ENCODE measurements at places on chromosomes 11 and 22.

DNA sequence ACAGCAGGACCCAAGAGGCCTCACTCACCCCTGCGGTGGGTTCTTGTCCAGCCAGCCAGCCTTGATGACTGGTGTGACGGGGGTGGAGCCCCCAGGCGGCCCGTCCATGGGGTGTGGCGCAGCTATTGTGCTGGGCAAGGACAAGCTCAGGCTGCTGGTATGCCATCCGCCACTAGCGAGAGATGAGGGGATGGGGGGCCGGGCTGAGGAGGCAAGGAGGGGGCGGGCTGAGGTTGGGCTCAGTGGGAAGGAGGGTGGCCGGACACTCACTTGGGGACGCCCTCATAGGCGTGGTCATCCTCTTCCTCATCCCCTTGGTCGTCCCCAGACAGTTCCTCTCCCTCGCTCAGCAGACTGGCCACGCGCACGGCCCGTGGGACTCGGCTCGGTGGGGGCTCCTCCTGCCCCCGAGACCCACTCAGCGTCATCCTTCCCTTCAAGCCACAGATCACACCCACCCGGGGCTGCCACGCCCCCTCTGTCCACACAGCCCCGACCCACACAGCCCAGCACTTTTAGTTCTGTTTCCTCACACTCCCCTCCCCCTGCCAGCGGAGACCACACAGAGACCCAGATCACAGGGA lies 38.0 kb upstream of the PDE2A start:
- DNase-seq: no peak

DNA sequence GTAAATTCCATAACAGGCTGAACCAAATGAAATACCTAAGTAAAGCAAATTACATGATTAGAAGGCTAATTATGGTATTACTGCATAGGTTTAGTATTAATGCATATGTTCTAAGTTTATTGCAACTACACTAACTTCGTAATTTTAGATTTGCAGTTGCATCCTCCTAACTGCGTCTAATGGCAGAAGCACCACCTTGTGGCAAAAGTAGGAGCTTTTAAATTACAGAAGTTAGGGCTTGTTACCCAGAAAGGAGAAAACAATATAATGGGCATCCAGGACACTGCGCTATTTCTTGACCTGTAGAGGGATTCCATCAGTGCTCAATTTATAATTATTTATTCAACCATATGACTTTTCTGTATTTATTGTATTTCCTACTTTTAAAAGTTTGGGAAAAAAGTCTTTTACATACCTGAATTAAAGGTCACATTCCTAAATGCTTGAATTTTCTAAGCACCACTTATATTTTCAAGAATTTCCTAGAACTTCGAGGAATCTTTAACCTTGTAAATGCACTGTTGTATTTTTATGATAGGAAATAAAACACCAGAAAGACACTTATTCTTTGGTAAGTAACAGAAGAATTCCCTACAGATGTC lies 16.3 kb upstream of the GPR83 start:
- DNase-seq: no peak

GRCh38 chr22:39457198-39457555 lies 365 bp downstream of the MGAT3 start:
- no peak for DNase-seq

- DNase-seq: no peak
Measured at GRCh38 chr11:45385423-45385822, 99.3 kb upstream of the SYT13 start.

DNA sequence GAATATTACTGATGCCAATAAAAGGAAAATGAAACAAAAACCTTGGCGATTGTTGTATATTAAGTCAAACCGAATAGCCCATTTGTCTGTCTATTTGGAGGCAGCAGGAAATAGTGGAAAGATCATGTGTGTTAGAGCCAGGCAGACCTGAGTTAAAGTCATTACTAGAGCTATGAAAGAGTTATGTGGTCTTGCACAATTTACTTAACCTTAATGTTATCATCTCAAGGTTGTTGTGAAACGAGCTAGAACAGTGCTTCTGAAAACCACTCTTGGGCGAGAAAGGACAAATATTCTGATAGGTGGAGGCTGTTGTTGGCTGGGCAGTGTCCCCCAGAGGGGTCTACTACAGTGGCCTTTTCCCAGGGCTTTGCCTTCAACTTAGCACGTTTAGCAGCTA lies 60.0 kb upstream of the NUP160 start:
- DNase-seq: no peak

DNA sequence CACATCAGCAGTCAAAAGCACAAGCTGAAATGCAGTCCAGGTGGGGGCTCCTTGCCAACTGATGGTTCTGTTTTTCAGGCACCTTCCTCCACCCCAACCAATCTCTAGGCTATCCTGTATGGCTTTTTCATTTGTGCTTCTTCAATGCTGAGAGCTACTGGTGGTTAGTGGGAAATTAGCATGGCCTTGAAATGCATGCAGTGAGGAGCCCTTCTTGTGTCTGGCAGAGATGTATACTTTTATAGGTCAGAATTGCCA lies 167.4 kb downstream of the NAV2 start:
- no peak for DNase-seq

- DNase-seq: peak; percentile 57
Measured at GRCh38 chr22:50293441-50294318, 13.8 kb downstream of the PLXNB2 start.

GRCh38 chr11:113546757-113547507 lies 71.7 kb upstream of the DRD2 start:
- no peak for DNase-seq

- no peak for DNase-seq
Measured at GRCh38 chr22:47107431-47107830, 345.0 kb downstream of the TBC1D22A start.

DNA sequence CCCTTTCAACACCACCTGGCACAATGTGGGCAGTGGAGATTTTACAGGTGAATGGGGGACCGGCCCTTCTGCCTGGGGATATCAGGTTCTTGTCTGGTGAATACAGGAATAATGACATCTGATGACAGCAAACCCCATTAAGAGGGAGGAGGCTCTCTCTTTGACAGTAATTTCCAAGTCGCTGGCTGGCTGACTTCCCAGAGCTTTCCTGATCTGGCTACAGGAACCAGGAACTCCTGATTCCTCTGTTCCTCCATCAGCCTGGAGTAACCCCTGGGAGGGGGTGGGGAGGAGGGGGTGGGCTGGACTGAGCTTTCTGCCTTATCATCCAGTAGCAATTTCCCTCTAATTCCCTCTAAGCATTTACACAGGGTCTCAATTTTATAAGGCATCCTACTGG lies 3.7 kb upstream of the MIEF1 start:
- DNase-seq: no peak

- DNase-seq: peak; percentile 70
Measured at GRCh38 chr11:65588199-65589054, 7.2 kb downstream of the KCNK7 start.

DNA sequence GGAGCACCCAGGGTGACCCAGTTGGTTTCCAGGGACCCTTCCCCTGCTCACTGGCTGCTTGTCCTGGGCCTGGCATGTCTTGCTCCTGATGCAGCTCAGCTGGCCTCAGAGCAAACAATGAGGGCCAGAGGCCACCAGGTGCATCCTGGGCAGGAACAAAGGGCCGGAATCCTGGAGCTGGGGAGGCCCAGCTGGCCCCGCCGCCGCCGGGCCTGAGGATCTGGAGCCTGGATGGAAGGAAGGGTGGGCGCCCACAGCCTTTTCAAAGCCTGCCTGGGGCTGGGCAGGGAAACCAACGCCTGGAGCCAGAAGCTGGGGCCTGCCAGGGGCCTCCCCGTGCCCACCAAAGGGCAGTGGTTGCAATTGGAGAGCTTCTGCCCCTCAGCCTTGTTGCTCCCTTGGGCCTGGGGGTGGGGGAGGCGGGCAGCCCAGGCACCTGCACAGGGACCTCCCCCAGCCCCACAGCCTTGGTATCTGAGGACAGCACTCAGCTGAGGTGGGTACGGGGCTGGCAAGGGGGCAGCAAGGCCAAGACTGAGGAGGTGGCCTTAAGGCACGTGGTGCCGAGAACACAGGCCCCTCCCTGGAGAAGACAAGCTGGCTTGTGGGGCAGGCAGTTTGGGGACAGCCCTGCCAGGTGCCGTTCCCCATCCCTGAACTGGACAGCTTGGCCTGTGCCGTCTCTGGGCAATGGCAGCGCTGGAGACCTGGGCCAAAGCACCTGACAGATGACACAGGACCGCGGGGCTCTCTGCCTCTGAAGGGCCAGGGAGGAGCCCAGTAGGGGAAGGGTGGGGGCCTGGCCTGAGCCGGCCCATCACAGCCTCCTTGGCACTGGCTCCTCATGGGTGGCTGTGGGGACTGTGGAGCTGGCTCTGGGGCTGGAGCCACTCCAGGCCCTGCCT lies 7.1 kb upstream of the ADORA2A start:
- DNase-seq: peak; percentile 80

GRCh38 chr22:47802421-47802820 lies 1040.0 kb downstream of the TBC1D22A start:
- no peak for DNase-seq

DNA sequence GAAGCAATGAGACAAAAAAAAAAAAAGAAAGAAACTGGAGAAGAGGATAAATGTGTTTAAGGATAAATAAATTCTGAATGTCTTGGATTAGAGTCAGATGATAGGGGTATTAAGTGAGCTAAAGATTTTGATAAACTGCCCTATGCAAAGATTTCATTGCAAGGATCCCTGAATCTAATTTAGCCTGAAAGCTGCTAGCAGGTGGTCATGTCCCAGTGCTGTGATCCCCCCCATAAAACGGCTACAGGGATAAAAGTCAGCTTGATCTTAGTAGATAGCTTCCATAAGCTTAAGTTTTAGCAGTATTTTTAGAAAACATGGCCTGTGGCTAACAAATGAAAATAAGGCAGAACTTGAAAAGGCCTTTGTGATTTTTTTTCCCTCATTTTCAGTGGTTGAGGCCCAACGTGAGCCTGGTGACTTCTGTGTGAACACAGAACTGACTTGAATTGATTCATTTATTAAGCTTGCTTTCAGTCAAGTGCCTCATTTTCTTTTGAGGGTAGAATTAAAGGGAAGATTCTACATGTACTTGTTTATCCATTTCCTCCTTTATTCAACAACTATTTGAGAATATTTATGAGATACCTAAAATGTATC lies 44.5 kb downstream of the CD44 start:
- DNase-seq: no peak

- DNase-seq: no peak
Measured at GRCh38 chr11:70076461-70076931, 1.6 kb upstream of the ANO1 start.

GRCh38 chr11:17526326-17526725 lies 17.9 kb downstream of the USH1C start:
- DNase-seq: no peak

DNA sequence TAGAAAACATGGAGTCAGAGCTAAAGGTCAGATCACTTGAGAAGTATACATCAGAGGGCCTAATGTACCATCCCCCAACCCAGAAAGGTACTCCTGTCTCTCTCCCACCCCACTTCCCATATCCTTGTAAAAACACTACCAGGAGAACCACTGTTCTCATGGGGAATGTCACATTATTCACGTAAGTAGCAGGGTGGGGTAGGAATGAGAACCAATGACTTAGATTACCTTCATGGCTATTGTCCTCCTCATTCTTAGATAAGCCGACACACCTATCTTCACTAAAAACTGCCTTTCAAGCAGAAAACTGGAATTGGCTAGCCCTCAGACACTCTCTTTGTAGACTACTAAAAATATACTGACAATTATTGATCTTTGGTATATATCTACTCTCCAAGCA lies 63.6 kb downstream of the CEP57 start:
- no peak for DNase-seq

- no peak for DNase-seq
Measured at GRCh38 chr11:14672635-14673034, 29.0 kb downstream of the PDE3B start.

- no peak for DNase-seq
Measured at GRCh38 chr11:11229647-11230046, 123.4 kb downstream of the CSNK2A3 start.

- DNase-seq: no peak
Measured at GRCh38 chr22:26783885-26784284, 126.5 kb downstream of the MIAT start.

DNA sequence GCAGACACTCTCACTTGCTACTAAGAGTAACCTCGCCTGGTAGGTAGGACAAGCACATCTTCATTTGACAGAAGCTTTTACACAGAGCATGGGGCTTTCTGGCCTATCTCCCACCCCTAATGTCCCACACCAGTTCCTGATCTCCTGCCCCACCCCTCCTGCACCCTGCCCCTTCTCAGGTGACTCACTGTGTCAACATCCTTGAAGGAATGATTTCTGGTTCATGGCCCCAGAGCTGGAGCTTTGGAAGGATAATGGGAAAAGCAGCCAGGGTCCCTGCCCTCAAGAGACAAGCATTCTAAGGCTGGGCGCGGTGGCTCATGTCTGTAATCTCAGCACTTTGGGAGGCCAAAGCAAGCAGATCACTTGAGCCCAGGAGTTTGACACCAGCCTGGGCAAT lies 47.2 kb downstream of the LRFN4 start:
- DNase-seq: no peak

DNA sequence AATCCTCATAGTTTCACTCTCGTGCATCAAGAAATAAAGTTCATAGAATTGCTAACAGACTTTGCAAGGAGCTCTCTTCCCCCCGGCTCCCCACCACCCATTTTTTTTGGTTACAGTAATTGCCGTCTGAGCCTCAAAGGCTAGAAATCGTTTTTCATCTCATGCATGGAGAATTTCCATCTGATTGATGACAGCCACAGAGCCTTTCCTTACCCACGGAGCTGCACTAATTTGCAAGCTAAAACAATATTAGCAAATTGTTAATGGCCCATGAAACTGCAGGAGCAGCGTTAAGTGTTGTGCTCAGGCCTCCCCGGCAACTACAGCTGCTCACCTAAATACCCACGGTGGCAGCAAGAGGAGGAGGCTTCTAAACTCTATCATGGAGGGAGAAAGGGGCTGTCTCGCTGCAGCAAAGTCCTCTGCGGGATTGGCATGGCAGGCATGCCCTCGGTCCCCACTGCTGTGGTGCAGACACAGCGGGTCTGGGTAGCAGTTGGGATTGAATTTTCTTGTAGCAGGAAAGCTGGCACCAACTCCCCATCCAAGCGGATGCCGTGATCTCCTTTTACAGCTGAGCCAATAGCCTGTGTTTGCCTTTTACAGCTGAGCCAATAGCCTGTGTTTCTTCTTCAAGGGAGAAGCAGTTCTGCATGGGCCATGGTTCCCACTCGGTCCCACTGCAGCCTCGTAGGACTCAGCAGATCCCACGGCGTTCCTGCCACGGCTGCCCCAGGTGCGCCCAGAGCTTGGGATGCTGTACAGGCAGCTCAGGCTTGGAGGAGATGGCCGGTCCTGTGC lies 412.3 kb downstream of the BRD1 start:
- DNase-seq: no peak

DNA sequence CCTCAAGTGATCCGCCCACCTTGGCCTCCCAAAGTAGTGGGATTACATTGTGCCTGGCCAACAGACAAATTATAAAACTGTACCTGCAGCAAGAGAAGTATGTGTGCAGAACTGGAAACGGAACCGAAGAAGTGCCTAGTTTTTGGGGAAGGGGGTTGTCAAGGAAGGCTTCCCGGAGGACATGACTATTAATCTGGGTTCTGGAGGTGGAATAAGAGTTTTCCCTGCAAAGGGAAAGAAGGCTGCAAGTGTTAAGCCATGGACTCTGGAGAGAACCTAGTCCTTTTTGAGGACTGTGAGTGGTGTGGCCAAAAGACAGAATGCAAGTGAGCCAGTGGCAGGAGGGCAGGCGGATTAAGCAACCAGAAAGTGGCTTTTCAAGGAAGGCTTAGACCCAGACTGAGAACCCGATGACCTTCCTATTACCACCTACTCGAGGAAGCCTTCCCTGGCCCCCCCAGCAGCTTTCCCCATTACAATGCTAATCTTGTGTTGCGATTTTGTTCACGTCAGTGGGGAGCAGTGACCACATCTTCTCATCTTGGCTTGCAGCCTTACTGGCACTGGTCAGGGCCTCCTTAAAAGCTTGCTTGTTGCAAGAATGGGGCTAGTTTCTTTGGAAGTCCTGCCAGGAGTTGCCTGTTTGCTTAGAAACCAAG lies 5.7 kb upstream of the SEPTIN3 start:
- no peak for DNase-seq

- DNase-seq: no peak
Measured at GRCh38 chr11:34823197-34823596, 93.0 kb downstream of the APIP start.

Data from endothelial cell (in vitro differentiated cells).